ENCODE measurements at places on chromosomes 11 and 22.

- no peak for DNase-seq
Observed at GRCh38 chr11:10441652-10442503, 13.2 kb upstream of the AMPD3 start.

DNA sequence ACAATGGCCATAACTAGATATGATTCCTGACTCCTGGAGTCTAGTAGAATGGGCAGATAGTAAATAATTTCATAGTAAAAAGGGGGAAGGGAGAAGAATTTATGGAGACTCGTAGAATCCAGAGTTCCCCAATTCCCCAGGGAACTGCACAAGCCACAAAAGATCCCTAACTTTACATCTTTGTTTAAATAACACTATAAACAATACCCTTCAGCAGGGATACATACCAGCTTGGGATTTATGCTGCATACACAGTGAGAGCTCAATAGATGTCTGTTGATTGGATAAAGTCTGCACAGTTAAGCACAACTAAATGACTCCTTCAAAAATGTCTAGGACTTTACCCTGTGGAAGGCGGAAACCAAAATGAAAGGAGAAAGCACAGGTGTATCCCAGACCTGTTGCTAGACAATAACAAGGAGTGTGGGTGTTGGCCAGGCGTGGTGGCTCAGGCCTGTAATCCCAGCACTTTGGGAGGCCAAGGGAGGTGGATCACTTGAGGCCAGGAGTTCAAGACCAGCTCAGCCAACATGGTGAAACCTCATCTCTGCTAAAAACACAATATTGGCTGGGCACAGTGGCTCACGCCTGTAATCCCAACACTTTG lies 6.8 kb downstream of the SLC35F2 start:
- DNase-seq, result no peak

DNA sequence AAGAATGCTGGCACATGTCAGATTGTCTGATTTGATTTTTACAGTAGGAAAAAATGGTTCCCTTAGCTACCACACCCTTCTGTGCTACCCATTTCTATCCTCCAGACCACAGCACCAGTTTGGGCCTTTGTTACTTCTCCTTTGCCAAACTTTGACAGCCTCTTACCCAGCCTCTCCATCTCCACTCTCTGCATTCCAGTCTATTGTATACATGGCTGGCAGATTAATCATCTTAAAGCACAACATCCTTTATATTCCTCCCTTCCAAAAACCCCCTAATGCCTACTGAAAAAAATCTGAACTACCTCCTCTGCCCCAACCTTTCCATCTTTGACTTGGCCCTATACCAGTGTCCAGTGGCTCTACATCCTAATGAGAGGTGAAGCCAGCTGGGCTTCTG lies 10.8 kb upstream of the PANX1 start:
- DNase-seq, result no peak

DNA sequence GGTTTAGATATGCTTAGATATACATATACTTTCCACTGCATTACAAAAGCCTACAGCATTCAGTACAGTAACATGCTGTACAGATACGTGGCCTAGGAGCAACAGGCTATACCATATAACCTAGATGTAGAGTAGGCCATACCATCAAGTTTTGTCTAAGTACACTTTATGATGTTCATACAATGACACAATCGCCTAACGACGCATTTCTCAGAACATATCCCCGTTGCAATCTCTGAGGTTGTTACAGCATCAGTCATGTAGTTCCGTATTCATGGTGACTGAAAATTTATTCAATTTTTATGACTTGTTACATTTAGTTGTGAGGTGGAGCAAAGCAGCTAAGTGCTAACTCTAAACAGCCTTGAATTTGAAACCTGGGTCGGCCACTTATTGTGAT lies 6.7 kb downstream of the ZBTB44 start:
- no peak for DNase-seq

DNA sequence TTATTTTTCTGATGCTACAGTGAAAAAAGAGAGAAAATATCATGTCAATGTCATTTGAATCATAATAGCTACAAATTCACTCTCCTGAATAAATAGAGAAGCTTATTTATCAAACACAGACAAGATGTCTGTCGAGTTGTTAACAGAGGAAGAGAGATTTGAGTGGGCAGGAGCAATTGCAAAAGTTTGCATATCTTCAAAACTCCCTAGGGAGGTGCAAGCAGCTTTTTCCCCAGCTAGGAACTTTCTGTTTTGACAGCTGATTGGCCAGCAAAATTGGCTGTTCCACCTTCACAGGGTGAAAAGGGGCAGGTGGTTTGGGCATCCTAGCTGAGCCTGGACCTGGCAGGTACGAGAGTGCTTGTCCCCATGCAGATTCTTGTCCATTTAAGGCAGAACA lies 98.2 kb downstream of the NTM start:
- no peak for DNase-seq

DNA sequence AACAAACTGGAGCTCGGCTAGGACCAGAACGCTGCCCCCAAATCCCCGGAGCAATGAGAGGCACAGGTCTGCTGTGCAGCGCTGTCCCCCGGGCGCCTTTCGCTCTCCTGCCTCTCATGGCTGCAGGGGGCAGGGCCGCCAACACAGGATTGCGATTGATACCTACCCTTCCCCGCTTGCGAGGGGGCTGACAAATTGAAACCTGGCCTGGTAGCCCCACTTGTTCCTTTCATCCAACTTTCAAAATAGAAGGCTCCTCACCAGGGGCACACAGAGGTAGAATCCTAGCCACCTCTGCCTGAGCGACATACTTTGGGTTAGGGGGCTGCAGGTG lies 642 bp upstream of the CASTOR1 start:
- no peak for DNase-seq

GRCh38 chr22:38347181-38347943 lies 30.1 kb upstream of the CSNK1E start:
- DNase-seq, result no peak

GRCh38 chr11:67644472-67645418 lies 5.2 kb upstream of the TBX10 start:
- DNase-seq, result no peak

DNA sequence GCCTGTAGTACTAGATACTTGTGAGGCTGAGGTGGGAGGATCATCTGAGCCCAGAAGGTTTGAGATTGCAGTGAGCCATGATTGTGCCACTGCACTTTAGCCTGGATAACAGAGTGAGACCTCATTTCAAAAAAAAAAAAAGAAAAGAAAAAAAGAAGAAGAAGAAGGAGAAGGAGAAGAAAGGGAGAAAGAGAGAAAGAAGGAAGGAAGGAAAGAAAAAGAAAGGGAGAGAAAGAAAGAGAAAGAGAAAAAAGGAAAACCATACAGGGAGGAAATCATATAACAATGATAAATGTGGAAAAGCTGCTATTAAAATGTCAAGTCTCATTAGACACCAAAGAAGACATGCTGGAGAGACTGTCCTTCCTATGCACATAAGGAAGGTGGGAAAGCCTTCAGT lies 5.7 kb upstream of the PRDM10 start:
- no peak for DNase-seq

DNA sequence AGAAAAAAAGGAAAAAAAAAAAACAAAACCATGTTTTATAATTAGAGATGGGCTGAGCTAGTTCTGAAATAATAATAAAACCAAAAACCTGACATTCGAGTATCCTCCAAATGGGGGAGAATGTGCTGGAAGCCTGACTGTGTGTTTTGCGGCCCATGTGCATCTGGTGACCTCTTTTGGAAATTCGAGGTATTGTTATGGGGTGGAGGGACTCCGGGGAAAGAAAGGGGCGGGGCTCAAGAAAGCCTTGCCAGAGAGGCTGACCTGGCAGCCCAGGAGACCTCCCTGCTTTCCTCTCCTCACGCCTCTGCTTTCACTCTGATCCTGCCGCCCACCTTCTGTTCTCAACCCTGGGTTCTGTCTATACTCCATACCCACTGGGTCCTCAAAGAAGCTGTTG lies 72.9 kb downstream of the CTTN start:
- no peak for DNase-seq

GRCh38 chr11:18527512-18527911 lies 770 bp upstream of the TSG101 start:
- no peak for DNase-seq

- no peak for DNase-seq
Observed at GRCh38 chr11:28793282-28793738, 685.1 kb downstream of the METTL15 start.

- DNase-seq, result no peak
Observed at GRCh38 chr11:116543911-116544475, 228.8 kb downstream of the BUD13 start.

- no peak for DNase-seq
Observed at GRCh38 chr11:116656011-116656410, 116.8 kb downstream of the BUD13 start.

DNA sequence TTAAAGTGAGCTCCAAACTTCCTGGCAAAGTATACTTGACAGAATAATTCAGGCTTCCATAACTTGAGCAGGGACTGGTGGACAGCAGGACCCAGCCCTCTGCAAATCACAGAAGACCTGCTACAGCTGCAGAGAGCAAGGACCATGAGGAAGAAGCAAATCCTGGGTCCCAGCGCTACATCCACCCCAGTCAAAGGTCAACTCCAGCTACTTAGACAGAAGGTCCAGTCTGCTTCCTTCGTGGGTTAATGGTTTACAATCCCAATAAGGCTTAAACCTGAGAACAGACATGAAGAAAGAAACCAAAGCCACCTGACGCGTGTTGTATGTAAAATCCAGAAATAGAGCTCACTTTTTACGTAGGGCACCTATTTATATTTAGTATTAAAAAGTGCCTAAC lies 57.7 kb downstream of the SHANK2 start:
- DNase-seq, result no peak

- DNase-seq, result no peak
Observed at GRCh38 chr11:60321051-60321450, 6.0 kb upstream of the MS4A6E start.

DNA sequence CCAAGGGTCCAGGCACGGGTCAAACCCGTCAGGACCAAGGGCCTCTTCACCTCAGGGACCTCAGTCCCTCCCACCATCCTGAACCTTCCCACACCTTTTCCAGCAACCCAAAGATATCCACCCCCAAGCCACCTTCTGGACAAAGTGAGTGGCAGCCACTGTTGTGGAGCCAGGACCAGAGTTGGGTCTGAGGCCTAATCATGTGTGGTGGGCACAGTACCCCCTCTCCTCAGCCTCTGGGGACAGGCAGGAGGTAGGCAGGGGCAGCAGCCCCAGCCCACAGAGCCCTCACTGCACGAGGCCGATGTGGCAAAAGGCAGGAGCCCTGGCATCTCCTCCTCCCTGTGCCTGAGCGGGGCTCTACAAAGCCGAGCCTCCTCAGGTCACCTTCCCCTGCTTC lies 2.5 kb downstream of the KCNJ11 start:
- no peak for DNase-seq

- DNase-seq, result no peak
Observed at GRCh38 chr11:95568281-95568680, 221.3 kb downstream of the FAM76B start.

- DNase-seq, result no peak
Observed at GRCh38 chr11:86034710-86035109, 34.2 kb downstream of the PICALM start.

DNA sequence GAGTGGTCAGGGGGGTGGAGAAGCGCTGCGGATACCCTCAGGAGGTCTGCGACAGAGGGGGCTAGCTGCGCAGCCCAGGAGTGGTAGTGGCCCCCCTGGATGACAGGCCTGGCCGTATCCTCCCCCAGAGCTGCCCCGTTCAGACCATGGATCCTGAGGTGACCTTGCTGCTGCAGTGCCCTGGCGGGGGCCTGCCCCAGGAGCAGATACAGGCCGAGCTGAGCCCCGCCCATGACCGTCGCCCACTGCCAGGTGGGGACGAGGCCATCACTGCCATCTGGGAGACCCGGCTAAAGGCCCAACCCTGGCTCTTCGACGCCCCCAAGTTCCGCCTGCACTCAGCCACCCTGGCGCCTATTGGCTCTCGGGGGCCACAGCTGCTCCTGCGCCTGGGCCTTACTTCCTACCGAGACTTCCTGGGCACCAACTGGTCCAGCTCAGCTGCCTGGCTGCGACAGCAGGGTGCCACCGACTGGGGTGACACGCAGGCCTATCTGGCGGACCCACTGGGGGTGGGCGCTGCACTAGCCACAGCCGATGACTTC lies 505 bp downstream of the NUDT22 start:
- no peak for DNase-seq

GRCh38 chr22:17190702-17191101 lies 28.5 kb downstream of the ADA2 start:
- DNase-seq, result no peak

DNA sequence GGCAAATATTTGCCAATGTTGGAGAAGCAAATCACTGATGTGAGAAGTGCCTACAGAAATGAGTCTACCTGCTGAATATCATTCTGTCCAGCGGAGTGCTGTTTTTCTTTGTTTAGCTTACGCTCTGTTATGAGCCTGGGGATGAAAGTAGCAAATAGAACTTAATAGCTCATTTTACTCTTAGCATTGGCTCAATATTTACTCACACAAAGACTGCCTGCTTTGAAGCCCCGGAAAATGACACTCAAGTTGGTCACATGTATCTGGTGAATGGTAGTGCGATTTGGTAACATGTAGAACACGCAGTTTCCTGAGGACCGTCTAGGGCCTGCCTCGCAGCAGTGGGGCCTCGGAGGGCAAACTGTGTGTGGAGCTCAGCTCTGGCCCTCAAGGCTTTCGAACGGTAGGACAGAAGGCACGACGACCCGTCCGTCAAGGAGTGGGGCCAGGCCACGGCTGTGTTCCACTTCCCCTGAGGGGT lies 38.9 kb downstream of the TBC1D22A start:
- DNase-seq, result no peak

- no peak for DNase-seq
Observed at GRCh38 chr11:32224580-32224979, 133.7 kb downstream of the RCN1 start.

- DNase-seq, result no peak
Observed at GRCh38 chr11:127564810-127565209, 564.2 kb upstream of the KIRREL3 start.

- DNase-seq, result no peak
Observed at GRCh38 chr11:73988227-73988626, 5.6 kb upstream of the UCP2 start.

DNA sequence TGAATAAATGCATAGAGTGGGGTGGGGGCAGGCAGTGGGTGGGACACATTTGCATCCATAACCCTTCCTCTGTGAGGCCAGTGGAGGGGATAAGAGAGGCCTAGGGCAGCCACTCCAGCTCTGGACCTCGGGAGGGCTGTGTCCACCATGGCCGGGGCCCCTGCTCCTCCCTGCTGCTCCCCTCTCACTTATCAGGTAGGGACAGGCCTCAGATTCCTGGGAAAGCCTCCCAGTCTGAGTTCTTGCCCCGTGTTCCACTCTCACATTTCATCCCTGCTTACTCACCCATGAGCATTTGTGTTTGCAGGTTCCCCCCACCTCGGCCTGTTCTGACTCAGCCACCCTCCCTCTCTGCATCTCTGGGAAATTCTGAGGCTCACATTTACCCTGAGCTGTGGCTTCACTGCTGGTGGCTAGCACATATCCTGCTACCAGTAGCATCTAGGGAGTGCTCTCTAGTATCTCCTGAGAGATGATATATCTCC lies 128.7 kb upstream of the TOP3B start:
- no peak for DNase-seq

- DNase-seq, result no peak
Observed at GRCh38 chr11:19817265-19817851, 104.7 kb downstream of the NAV2 start.

DNA sequence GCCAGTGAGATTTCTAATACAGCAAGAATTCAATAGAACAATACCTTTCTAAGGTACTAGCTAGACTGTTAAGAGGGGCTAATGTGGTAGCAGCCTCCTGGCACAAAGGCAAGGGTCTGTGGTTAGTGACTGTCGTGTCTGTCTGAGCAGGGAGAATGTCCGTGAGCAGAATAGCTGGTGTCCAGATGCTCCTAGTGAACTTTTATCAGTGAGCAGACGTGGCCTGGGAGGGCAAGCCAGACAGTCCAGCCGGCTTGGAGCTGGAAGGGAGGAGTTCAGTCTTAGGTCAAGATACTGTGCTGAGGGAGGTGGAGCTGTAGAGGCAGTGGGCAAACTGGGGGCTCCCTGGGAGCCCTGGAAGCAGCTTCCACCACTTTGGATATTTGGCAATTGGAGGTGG lies 138.6 kb downstream of the TEAD1 start:
- DNase-seq, result no peak

Data from activated T-helper 1 cell treated with Interleukin-2 at 50 U/mL for 16 hours (primary cell).